ENCODE measurements at places on chromosomes 16 and 17.

GRCh38 chr17:39236981-39237441 is 11.3 kb upstream of the STAC2 start:
- DNase-seq, result no peak

DNA sequence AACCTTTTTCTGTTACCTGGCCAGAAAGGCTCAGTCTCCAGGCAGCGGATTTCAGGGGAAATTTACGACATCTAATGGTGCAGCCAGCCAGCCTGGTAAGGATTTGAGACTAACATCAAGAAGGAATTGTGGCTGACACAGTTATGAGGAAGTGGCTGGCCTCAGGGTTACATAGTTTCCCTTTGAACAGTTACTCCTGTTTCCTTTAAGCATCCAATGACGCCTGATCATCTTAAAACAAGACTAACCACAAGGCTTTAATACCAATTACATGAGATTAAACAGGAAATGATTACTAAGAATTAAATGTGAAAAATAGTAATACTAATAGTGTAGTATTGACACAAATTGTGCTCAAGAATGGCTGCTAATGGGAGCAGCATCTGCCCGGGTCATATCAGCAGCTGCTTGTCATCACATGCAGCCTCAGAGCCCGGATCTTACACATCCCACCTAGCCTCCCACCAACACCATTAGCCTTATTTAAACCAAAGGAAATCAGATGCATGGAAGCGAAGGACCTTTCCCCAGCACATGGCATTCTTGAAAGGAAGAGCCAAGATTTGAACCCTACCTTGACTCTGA is 431.8 kb downstream of the PMP22 start:
- DNase-seq, result peak; percentile 93

GRCh38 chr16:77910021-77910420 is 112.3 kb upstream of the CLEC3A start:
- no peak for DNase-seq

DNA sequence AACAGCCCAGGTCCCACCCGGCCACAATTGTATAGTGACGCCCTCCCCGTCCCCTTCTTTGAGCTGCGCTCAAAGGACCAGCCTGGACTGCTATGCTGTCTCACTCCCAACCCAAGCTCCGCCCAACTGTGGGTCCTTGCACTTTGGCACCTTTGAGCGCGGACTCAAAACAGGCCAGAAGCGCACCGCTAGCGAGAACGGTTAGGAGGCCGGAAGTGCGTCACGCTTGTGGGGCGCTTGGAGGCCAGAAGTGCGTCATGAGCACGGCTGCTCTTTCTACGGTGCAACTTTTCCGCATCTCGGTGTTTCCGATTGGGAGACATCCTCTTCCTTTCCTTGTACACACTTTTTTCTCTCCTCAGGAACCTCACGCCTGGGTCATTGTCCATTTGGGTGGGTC is at the start of gene ZNF19:
Gene ZNF19 (minus strand): TSS at position 203 of the 400 bp plus-strand sequence. CDS start 7,210 bp downstream, outside the sequence.
- DNase-seq, result no peak

GRCh38 chr17:29043539-29044145 is 701 bp downstream of the PIPOX start:
- DNase-seq, result no peak

- no peak for DNase-seq
Observed at GRCh38 chr17:633133-633532, 81.5 kb downstream of the VPS53 start.

- no peak for DNase-seq
Observed at GRCh38 chr16:25905810-25906209, 214.1 kb downstream of the HS3ST4 start.

GRCh38 chr17:41656249-41657023 is 32.1 kb upstream of the KRT17 start:
- DNase-seq, result no peak

GRCh38 chr17:26782153-26782552 is 511.8 kb upstream of the WSB1 start:
- DNase-seq, result no peak

DNA sequence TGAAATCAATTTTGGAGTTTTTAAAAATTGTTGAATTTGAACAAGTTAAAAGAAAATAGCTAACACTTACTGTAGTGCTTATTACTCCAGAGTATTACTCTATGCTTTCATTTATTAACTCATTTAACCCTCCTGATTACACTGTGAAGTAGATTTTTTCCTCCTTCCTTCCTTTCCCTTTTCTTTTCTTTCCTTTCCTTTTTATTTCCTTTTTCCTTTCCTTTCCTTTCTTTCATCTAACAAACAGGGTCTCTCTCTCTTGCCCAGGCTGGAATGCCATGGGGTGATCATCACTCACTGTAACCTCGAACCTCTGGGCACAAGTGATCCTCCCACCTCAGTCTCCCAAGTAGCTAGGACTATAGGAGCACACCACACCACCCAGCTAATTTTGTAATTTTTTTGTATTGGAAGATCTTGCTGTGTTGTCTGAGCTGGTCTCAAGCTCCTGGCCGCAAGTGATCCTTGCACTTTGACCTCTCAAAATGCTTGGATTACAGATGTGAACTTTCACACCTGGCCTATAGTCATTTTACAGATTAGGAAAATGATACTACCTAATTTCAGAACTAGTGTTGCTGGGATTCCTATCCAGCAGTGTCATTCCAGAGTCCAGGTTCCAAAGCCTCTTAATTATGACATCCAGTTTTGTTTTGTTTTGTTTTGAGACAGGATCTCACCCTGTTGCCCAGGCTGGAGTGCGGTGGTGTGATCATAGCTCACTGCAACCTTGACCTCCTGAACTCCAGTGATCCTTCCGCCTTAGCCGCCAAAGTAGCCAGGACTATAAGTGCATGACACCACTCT is 59.9 kb downstream of the TAOK1 start:
- no peak for DNase-seq

DNA sequence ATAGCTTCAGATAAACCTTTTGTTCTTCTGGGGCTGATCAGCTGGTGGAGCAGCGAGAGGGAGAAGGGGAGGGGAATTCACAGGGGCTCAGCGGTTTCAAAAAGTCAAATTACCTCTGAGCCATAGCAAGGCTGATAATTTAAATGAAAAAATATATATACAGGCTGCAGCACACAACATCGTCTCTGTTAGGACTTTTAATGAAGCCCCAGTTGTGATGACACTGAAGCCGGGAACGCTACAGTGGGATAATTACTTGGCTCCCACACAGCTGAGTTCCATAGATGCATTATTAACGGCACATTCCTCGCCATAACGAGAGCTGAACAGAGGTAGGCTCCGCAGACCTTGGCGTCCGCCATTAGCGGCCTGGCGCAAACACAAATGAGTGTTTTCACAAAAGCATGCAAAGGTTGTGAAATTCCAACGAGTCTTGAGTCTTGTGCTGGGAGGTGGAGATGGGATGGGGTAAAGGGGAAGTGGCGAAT is 216.0 kb downstream of the C16orf78 start:
- no peak for DNase-seq

DNA sequence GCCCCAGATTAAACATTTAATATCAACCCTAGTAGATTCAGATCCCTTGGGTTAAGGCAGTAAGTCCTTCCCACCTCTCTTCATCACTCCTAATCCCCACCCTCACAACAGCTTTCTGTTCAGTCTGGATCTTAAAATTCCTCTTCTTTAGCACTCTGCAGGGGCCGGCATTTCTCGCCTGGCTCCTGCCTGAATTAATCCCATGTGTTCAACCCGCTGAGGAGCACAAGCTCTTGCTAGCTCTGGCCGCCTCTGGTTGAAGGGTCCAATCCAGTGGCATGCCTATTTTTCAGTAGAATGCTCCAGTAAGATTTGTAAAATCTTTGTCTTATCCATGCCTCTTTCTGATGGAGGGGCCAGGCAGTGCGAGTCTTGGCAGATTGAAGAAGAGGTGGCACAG is 59.2 kb downstream of the CYB5B start:
- DNase-seq, result no peak

DNA sequence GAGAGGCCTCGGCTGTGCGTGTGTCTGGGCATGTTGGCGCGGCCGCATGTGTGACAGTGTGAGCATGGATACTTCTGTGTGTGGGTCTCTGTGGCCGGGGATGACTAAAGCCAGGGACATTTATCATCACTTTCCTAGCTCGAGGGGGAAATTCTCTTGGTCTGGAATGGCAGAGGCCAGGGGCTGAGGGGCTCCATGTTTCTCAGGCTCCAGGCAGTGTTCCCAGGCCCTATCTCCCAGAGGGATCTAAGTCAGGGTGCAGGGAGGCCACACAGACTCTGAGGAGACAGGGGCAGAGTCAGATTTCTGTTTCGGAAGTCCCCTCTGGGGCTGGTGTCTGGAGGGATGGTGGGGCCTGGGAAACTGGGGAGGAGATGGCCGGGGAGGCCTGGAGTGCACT is 23.7 kb upstream of the SPNS2 start:
- no peak for DNase-seq

GRCh38 chr16:79991969-79992368 is 391.4 kb upstream of the MAF start:
- peak; percentile 19 for DNase-seq

DNA sequence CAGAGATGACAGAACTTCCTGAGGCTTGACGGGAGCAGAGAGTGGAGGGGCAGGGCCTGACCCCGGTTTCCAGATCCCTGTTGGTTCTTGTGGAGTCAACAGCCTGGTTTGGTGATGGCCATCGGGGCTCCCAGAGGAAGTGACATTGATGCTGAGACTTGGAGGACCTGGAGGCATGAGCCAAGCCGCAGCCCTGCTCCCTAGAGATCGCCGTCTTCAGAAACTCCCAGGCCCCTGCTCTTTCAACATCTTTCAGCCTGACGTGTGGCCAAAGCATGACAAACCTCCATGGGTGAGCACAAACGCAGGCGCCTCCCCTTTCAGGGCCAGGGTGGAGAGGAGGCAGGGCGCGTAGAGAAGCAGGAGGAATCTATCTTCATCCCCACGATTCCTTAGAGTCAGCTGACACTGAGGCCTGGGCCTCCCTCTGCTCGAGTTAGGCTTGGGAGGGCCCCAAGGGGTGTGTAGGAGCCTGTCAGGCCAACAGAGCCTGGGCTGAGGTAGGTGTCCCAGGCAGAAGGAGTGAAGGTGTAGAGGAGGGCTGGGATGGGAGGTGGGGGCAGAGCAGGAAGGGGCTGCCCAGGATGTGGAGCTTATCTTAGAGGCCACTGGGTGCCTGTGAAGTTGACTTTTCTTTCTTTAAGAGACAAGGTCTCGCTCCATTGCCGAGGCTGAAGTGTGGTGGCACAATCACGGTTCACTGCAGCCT is 56.1 kb upstream of the MED9 start:
- DNase-seq, result no peak

GRCh38 chr17:66928949-66929348 is 35.6 kb upstream of the CACNG4 start:
- DNase-seq, result no peak

GRCh38 chr16:83727018-83727417 is 80.8 kb upstream of the HSBP1 start:
- no peak for DNase-seq

- peak; percentile 17 for DNase-seq
Observed at GRCh38 chr17:8846768-8847211, 20.7 kb downstream of the PIK3R6 start.
